ENCODE measurements at places on chromosomes 1 and 21. TPM values are rescaled to one million over a fixed set of nuclear protein-coding genes. Genes with fewer than 3 reads are reported as not detected.

The KRTAP19-4 gene
- not detected for total RNA-seq

The TOE1 gene
- total RNA-seq = 6.1 TPM

The LAX1 gene
- total RNA-seq = not detected

The C1orf94 gene
- 0.19 TPM for total RNA-seq

The PPIH gene
- total RNA-seq = 126 TPM

The S100A4 gene
- total RNA-seq = 22.4 TPM

The CAPN9 gene
- total RNA-seq = 0.19 TPM

The TFAP2E gene
- total RNA-seq = not detected

The CADM3 gene
- total RNA-seq = 6.9 TPM

The KRTAP19-1 gene
- total RNA-seq = not detected

The ST6GALNAC3 gene
- 23.6 TPM for total RNA-seq

The MRAP gene
- total RNA-seq = not detected

The HSD3B1 gene
- not detected for total RNA-seq

The NTNG1 gene
- 0.62 TPM for total RNA-seq

The LCE2A gene
- total RNA-seq = not detected

The RGSL1 gene
- total RNA-seq = not detected

The FAM131C gene
- 2.6 TPM for total RNA-seq

The DMRTA2 gene
- 0.46 TPM for total RNA-seq

The BLACAT1 gene
- 13.9 TPM for total RNA-seq

The OR2G6 gene
- not detected for total RNA-seq

Measured in neural progenitor cell (in vitro differentiated cells).